Muscle of arm (tissue), 14 donors: ENCODE measurements at places on chromosomes 12 and 14. TPM values are rescaled to one million over a fixed set of nuclear protein-coding genes. Genes with fewer than 3 reads are reported as not detected.

The PTHLH gene
- polyA plus RNA-seq, result 2.1 TPM

The DBX2 gene
- polyA plus RNA-seq, result 0.25 TPM

The PFKM gene
- 301 TPM for polyA plus RNA-seq

The CLEC1A gene
- polyA plus RNA-seq, result 3.3 TPM
